ENCODE measurements at places on chromosomes 13 and 19. TPM values are rescaled to one million over a fixed set of nuclear protein-coding genes. Genes with fewer than 3 reads are reported as not detected.

The CYP2A7 gene
- not detected for polyA plus RNA-seq

The GFY gene
- polyA plus RNA-seq: not detected

The KLF5 gene
- polyA plus RNA-seq: 0.14 TPM

The ZNF616 gene
- 9.7 TPM for polyA plus RNA-seq

The MADCAM1 gene
- 0.22 TPM for polyA plus RNA-seq

Data from neural cell (in vitro differentiated cells).